ENCODE measurements at places on chromosomes 1 and 21.

DNA sequence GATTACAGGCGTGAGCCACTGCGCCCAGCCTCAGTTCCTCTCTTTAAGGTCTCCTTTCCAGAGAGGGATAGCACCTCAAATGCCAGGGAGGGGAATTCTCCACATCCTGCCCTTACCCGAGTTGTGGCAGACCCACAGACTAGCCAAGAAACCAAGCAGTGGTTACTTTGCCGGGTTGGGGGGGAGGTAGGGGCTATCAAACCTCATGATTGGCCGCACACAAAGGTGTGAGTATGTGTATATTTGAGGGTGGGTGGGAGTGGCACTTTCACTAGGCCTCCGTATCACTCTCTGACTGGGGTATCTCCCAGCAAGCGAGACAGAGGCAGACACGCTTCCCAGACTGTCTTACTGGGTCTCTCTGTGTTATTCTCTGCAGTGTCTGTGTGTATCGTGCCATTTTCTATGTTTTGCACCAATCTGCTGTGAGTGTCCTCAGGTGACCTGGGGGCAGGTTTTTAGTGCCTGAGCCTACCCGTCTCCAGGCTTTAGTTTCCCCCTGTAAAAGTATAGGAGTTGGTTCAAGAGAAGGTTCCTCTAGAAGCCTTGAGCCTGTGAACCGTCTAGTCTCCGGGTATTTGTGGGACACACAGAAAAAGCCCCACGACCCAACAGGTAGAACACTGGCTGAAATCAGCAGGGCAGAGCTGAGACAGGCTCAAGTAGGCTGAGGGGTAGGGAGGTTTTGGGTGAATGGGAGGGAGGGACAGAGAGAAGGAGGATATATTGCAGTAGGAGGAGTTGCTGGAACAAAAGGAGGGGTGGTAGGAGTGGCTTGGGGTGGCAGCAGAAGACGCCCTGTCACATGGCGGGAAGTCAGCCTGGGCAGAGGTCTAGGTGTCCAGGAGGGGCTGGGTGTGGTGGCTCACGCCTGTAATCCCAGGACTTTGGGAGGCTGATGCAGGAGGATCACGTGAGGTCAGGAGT lies 10.3 kb downstream of the LMNA start:
- peak; percentile 62 for DNase-seq

- no peak for DNase-seq
Observed at GRCh38 chr1:14222086-14222485, 376.4 kb upstream of the KAZN start.

DNA sequence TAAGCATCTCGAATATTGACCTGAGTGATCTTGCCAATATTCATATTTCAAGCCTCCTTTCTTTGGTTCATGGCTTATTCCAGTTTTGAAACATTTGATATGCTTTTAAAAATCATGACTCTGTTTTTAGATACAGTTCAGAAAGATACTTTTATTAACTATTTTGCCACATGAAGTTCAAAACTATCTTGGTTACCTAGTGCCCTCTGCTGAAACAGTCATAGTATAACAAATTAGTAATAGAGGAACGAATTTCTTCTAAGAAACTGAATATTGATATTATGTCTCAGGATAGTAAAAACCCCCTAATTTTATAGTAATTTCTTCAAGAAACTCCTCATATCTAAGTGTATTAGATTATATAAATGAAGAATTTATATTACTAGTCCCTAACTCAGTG lies 52.6 kb upstream of the RC3H1 start:
- peak; percentile 6 for DNase-seq

- peak; percentile 44 for DNase-seq
Observed at GRCh38 chr1:32612189-32612881, 38.0 kb downstream of the ZBTB8OS start.

GRCh38 chr1:53626616-53627015 lies 112.3 kb downstream of the GLIS1 start:
- DNase-seq, result no peak

GRCh38 chr1:160206036-160206389 lies 829 bp downstream of the PEA15 start:
- peak; percentile 43 for DNase-seq

DNA sequence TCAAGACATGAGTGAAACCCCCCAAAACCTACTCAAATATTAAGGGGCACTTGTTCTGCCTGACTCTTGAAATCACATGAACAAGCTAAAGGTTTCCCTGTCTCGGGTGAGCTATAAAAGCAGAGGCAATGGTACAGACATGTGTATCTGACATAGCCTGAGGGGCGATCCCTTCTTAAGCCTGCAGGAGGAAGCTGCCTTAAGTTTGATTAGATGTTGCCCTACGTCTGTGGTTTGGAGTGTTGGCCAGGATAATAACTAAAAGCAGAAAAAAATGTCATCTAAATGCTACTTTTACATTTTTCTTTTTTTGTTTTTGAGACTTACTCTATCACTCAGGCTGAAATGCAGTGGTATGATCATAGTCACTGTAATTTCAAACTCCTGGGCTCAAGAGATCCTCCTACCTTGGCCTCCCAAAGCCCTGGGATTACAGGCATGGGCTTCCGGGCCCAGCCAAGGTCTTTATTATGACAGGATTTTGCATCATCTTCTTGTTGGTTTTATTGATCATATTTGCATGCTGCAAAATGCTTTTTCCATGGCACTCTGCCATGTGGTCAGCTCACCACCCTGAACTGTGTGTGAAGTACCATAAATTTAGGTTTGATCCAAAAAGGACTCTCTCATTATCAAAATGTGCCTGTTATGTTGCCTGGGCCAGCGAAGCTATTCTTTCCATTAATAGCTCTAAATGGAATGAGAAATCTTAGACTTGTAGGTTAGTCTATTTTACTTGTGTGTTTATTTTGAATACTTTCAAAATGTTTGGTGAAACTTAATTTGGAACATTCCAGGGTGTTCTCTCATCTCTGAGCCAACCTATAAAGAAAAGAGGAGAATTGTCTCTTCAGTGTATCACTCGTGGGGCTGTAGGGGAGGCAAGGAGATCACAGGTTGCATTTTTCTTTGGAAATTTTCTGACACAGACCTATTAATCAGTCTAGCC lies 15.0 kb upstream of the HMGN1 start:
- DNase-seq, result no peak

- no peak for DNase-seq
Observed at GRCh38 chr1:14498839-14499238, 99.6 kb upstream of the KAZN start.

- DNase-seq, result no peak
Observed at GRCh38 chr1:74681851-74682250, 8.3 kb upstream of the ERICH3 start.

- no peak for DNase-seq
Observed at GRCh38 chr1:25747046-25747719, 52.8 kb upstream of the SELENON start.

DNA sequence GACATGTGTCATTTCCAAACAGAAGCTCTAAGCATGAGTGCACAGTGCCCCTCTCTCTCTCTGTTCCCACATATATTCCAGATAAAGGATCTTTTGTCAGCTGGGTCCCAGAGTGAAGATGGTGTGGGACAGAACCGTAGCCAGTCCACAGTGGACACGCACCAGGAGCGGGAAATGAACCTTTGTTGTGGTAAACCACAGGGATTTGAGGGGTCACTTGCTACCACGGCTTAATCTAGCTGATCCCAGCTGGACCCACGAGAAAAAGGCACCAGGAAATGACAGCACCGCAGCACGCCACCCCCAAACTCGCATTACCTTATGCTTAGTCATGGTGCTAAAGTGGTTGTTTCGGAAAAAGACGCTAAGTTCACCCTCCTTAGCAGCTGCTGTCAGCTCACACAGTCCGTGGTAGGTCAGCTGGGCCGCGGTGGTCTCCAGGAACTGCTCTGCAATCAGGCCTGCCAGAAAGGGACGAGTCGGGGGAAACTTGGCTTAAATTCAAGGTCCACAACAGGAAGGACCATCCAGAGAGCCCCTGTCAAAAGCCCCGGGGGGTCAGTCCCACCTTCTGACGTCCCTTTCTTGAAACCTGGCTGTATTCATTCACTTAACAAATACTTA lies 7.5 kb downstream of the MINDY1 start:
- DNase-seq, result no peak

DNA sequence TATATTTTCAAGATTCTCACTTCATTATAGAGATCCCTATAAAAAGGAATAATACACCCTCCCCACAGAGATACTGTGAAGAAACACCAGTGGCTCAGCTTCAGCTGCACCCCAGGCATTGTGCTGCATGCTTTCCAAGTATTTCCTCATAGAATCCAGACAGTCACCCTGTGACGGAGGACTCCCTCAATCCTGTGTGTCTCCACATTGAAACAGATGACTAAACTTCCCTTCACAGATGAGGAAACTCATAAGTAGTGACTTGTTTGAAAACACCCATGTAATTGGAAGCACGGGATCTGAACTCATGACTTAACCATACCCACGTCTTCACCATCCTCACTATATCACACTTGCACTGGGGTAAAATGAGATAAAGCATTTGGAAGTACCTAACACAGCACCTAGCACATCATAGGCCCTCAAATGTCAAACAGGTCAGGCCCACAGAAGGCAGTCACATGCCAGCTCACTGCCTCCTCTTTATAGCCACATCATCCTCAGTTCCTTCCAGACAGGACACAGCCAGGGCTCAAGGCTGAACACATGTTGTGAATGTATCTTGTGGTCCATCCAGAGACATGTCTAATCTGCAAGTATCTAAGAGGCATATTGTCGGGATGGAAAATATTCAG lies 55.2 kb downstream of the GPR161 start:
- DNase-seq, result no peak

DNA sequence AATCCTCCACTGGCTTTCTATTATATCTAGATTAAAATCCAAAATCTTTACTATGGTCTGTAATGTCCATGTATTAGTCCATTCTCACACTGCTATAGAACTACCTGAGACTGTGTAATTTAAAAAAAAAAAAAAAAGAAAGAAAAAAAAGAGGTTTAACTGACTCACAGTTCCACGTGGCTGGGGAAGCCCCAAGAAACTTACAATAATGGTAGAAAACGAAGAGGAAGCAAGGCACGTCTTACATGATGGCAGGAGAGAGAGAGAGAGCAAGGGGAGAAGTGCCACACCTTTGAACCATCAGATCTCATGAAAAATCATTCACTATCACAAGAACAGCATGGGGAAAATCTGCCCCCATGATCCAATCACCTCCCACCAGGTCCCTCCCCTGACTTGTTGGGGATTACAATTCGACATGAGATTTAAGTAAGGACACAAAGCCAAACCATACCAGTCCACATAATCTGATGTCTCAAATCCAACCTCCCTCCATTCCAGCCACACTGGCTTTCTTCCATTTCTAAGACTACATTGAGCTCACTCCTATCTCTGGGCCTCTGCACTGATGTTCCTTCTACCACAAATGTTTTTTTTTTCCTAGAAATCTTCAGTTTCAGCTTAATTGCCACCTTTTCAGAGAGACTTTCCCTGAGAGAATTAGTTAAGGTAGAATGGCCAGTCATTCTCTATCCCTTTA lies 92.4 kb downstream of the EIF4G3 start:
- no peak for DNase-seq

GRCh38 chr1:77026135-77026534 lies 158.9 kb downstream of the ST6GALNAC5 start:
- no peak for DNase-seq

DNA sequence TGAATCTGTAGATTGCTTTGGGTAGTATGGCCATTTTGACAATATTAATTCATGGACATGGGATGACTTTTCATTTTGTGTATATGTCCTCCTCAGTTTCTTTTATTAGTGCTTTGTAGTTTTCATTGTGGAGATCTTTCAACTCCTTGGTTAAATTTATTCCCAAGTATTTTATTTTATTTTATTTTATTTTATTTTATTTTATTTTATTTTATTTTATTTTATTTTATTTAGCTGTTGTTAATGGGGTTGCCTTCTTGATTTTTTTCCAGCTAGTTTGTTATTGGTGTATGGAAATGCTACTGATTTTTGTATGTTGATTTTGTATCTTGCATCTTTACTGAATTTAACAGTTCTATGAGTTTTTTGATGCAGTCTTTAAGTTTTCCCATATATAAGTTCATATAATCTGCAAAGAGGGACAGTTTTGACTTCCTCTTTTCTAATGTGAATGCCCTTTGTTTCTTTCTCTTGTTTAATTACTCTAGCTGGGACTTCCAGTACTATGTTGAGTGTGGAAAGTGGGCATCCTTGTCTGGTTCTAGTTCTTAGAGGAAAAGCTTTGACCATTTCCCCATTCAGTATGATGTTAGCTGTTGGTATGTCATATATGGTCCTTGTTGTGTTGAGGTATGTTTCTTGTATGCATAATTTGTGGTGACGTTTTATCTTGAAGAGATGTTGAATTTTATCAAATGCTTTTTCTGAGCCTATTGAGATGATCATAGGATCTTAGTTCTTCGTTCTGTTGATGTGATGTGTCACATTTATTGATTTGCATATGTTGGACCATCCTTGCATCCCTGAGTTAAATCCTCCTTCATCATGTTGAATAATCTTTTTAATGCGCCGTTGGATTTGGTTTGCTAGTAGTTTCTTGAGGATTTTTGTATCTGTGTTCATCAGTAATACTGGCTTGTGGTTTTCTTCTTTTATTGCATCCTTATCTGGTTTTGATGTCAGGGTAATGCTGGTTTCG lies 14.3 kb downstream of the CEPT1 start:
- no peak for DNase-seq

DNA sequence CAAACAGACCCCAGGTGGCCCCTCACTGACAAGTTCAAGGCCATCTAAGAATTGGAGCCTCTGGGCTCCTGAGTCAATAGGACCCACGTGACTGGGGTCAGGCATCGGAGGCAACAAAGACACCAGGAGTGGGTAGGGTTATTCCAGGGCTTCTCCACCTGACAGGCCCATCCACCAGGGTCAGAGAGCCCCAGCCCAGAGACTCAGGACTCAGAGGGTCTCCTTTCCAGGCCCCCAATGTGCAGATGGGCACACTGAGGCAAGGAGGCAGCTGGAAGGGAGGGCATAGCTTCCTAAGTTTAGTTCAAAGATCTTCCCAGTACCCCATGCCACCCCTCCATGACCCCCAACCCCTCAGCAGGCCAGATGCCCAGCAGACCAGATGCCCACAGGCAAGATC lies 388.6 kb downstream of the MATN1 start:
- DNase-seq, result no peak

GRCh38 chr21:32733356-32733755 lies 5.5 kb upstream of the SYNJ1 start:
- DNase-seq, result no peak

DNA sequence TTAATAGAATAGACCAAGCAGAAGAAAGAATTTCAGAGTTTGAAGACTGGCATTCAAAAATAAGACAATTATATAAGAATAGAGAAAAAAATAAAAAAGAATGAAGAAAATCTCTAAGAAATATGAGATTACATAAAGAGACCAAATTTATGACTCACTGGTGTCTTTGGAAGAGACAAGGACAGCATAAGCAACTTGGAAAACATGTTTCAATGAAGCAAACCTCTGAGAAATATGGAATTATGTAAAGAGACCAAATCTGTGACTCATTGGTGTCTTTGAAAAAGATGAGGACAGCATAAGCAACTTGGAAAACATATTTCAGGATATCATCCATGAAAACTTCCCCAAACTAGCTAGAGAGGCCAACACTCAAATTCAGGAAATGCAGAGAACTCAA lies 60.4 kb upstream of the LYPLAL1 start:
- DNase-seq, result no peak

GRCh38 chr1:112528076-112528475 lies 19.3 kb downstream of the WNT2B start:
- no peak for DNase-seq

GRCh38 chr1:173393659-173394000 lies 83.5 kb upstream of the PRDX6 start:
- DNase-seq, result no peak

Measured in activated CD4-positive, alpha-beta T cell treated with anti-CD3 and anti-CD28 coated beads, Interleukin-2, Interleukin-4, amounts not matched to agents 100 ng/mL and 50 ng/mL, durations not matched to agents 16 hours and 8 hours (primary cell).